ENCODE measurements at places on chromosomes 16 and 17.

DNA sequence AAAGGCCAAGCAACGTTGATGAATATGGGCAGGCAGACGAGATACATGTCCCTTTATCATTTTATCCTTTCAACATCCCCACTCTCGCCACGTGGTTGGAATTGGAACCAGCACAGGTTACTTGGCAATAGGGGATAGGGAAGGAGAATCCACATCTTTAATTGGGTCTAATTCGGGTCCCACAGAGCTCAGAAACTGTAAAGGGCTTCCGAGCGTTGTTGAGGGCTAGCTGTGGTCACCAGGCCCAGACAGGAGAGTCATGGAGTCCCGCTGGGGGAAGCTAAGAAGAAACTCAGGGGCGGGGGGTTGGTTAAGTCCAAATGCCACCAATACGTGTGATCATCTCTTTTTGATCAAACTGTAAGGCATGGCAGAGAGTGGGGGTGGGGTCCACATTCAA lies 271.3 kb upstream of the ZFHX3 start:
- no peak for DNase-seq

- no peak for DNase-seq
Measured at GRCh38 chr16:53413864-53414263, 20.4 kb upstream of the RBL2 start.

DNA sequence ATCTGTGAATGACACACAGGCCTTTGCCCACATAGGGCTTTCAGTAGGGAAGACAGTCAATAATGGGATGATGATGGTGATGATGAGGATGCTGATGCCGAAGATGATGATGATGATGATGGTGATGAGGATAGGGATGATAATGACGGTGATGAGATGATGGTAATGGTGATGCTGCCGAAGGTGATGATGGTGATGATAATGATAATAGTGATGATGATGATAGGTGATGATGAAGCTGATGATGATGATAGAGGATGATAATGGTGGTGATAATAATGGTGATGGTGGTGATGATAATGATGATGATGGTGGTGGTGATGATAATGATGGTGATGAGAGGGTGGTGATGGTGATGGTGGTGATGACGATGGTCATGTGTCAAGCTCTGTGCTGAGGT lies 12.9 kb downstream of the FOXL1 start:
- no peak for DNase-seq

GRCh38 chr17:79326814-79327213 lies 252.2 kb downstream of the ENGASE start:
- no peak for DNase-seq

DNA sequence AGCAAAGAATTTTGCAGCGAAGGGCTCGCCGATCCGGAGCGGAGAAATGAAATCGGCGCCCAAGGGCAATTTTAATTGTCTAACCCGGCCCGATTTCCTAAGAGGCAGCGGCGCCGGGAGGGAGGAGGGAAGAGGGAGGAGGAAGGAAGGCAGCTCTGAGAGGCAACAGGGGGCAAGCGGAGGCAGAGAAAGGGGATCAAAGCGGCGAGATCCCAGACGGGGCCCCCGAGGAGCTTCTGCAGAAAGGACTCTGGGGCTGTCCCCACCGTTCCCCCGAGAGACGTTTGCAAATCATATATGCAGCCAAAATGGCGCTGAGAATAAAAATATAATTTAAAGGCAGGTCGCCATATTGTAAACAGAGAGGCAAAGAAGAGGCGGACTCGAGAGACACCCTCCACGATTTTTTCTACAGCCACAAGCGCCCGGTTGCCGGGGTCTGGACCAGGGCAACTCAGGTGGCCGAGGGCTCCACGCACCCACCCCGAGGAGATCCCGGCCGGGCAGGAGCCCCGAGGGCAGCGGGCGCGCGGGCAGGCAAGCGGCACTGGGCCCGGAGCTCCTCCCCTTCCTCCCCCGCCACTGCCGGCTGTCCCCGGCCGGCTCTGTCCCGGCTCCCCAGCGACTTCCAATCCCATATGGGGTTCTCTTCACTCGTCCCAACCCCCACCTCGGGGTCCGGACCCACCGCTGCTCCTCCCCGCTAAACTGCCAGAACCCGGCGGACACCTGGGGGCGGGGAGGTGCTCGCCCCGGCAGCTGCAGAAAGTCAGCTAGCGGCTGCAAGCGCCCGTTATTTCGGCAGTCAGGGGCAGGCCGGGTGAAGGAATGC lies 1.9 kb downstream of the PHF12 start:
- peak; percentile 56 for DNase-seq

DNA sequence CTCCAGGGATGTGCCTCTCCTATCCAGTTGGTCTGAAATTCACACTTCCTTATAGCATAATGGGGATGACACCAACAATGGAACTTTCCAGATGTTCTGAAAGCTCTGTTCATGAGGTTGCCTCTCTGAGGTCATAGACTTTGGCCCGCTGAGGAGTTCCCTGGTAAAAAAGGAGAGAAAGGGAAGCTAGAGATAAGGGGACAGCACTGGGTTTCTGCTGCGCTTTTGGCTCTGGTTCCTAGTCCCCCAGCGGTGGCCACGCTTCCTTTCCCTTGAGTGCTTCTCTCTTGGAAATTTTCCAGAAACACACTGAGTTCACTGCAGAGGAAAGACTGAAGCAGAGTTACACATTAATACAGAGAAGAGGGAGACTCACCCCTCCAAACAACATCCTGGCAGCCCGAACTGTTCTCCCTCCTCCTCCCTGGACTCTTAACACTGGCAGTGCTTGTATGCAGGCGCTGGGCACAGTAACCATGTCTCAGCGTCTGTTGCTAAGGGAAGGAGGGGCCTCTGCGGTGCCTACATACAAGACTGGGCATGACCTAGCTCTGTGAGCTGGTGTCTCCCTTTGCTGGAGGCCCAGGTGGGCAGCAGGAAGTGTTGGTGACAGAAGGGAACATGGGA lies at the start of gene DNAH3:
Gene DNAH3 (minus strand): TSS at position 472 of the 627 bp plus-strand sequence. CDS start 527 bp downstream, outside the sequence.
- DNase-seq = no peak

GRCh38 chr16:27217256-27217655 lies 13.9 kb downstream of the KDM8 start:
- DNase-seq = no peak

DNA sequence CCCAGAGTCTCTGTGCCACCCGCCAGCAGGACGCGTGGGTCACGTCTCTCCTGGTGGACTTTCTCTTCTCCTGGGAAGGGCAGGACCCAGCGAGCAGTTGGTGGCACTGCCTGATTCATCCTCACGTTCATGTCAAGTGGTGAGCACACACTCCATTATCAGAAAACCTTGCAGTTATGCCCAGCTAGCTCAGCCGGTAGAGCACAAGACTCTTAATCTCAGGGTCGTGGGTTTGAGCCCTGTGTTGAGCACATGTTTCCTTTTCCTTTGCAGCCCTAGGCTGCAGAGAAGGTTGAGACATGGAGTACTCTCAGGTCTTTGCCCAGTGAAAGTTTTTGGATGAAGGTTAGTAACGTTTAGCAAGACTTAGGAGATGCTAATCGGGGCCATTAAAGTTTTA lies 8.0 kb downstream of the OR1F1 start:
- no peak for DNase-seq

GRCh38 chr17:50952013-50952412 lies 85.9 kb upstream of the TOB1 start:
- DNase-seq = no peak

DNA sequence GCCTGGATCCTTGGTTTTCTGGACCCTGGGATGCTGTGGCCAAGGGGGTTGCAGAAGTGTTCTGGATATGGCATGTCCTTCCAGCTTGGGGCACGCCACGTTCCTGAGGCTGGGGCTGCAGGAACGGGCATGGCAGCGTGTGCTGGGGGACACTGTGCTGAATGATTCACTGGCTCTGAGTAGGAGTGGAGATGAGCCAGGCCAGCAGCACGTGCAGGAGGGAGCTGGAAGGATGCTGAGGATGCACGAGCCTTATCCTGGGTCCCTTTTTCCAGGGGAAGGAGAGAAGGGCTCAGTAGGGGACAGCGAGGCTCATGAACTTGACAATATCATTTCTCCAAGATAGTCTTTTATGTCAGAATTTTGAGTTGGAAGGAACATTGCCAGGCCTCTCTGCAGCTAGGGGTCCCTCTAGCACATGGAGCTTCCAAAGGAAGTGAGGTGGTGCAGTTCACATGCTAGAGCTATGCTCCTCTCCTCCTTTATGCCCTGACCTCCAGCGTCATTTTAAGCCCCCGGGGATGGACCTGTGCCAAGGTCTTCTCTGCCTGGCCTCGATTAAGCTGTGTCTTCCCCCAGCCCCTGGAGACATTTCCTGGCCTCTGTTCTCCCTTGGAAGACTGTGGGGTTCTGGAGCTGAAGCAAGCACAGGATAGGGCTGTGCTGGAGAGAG lies 125.9 kb downstream of the OR1D5 start:
- no peak for DNase-seq

Data from central memory CD4-positive, alpha-beta T cell (primary cell).